A549 treated with GW870086 at 1 μM for 4 hours (cell line): ENCODE measurements at places on chromosomes 5 and 9. TPM values are rescaled to one million over a fixed set of nuclear protein-coding genes. Genes with fewer than 3 reads are reported as not detected.

HAPLN1 gene
- not detected in 5 replicates for total RNA-seq

ZNF189 gene
- 6.3 to 8.8 TPM (median 7.2 TPM) in 5 replicates for total RNA-seq

SPATA31D1 gene
- not detected in 5 replicates for total RNA-seq

MAP1B gene
- total RNA-seq, result 28.3 to 49.1 TPM (median 40.5 TPM) in 5 replicates

ZDHHC11B gene
- 1.0 to 1.6 TPM (median 1.3 TPM) in 5 replicates for total RNA-seq

ARID3C gene
- total RNA-seq, result 0.15 to 0.41 TPM (median 0.21 TPM) in 4 of 5 replicates, not detected in the other

CATSPER3 gene
- total RNA-seq, result 0.19 to 0.50 TPM (median 0.37 TPM) in 5 replicates

ADAMTS6 gene
- 0.03 to 0.16 TPM (median 0.06 TPM) in 5 replicates for total RNA-seq

PTGES2 gene
- 67.6 to 98.4 TPM (median 91.8 TPM) in 5 replicates for total RNA-seq

ARSI gene
- 28.6 to 39.5 TPM (median 34.0 TPM) in 5 replicates for total RNA-seq

APBA1 gene
- 0.13 to 0.48 TPM (median 0.15 TPM) in 5 replicates for total RNA-seq

OSTF1 gene
- total RNA-seq, result 14.8 to 18.3 TPM (median 15.7 TPM) in 5 replicates

SPINK13 gene
- total RNA-seq, result not detected in 5 replicates

SCGB3A2 gene
- total RNA-seq, result not detected in 5 replicates

SLCO6A1 gene
- not detected in 5 replicates for total RNA-seq

CCDC69 gene
- total RNA-seq, result 1.5 to 2.0 TPM (median 1.9 TPM) in 5 replicates

FYB1 gene
- 9.4 to 15.8 TPM (median 13.9 TPM) in 5 replicates for total RNA-seq

GFRA3 gene
- 0.06 to 0.11 TPM in 2 of 5 replicates, not detected in the others for total RNA-seq

PHF24 gene
- total RNA-seq, result 0.07 to 0.29 TPM (median 0.16 TPM) in 5 replicates

MATR3 gene
- total RNA-seq, result 145 to 215 TPM (median 178 TPM) in 5 replicates

GPX8 gene
- total RNA-seq, result 30.5 to 40.2 TPM (median 36.6 TPM) in 5 replicates

PLAC8L1 gene
- total RNA-seq, result 0.26 TPM in 1 of 5 replicates, not detected in the others

MED22 gene
- total RNA-seq, result 21.0 to 32.2 TPM (median 30.2 TPM) in 5 replicates
